ENCODE measurements at places on chromosomes 11 and 22. TPM values are rescaled to one million over a fixed set of nuclear protein-coding genes. Genes with fewer than 3 reads are reported as not detected.

Gene CBLIF
- not detected for total RNA-seq

Gene OR4A16
- 3.0 TPM for total RNA-seq

DNA sequence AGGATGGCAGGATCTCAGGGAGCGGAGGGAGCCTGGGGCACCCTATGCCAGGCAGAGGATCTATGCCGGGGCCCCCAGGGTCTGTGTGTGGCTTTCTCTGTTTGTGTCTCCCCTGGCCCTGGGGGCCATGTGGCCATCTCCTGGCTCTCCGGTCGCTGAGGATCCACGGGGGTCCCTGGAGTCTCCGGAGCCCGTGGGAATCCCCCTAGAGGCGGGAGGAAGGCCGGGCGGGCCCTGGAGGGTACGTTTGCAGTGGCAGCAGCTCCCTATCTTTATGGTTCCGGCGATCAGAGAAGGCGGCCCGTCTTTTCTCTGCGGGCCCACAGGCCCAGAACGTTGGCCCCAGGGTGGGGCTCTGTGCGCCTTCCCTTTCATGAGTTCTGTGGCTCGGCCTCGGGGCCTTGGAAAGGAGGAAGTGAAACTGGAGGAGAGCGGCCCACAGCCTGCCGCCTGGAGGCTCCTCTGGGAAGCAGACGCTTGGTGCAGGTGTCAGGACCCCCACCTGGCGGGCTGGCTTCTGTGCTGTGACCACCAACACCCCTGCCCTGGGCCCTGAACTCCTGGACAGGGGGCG lies 82.1 kb downstream of the KCNQ1 start:
- DNase-seq: no peak

DNA sequence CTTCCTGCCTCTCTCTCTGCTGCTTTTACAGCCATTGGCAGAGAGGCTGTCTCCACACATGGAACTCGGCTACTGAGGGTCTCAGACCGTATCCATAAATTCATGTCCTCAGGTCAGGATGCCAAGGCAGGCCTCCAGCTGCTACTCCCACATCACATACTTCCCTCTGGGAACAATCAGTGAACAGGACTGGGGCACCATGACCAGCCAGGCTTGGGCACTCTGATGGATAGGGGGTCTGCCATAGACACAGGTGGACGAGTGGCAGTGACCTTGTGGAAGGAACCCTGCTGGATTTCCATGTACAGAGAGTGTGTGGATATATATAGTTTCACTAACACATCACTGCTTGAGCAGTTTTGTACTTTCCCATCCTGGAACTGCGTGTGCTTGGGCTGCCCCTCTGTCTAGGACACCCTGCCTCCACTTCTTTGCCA lies 97.7 kb upstream of the PARVA start:
- no peak for DNase-seq

GRCh38 chr22:32577591-32577990 lies 103.0 kb downstream of the FBXO7 start:
- DNase-seq: no peak

All from A673 (cell line).